IPS-NIHi11 (cell line): ENCODE measurements at places on chromosomes 13 and 19.
A peak's percentile ranks its signal among the peaks of the same experiment; 100 is the strongest.

GRCh38 chr13:90427322-90428272, 919.9 kb upstream of the MIR17HG start:
- no peak for DNase-seq

DNA sequence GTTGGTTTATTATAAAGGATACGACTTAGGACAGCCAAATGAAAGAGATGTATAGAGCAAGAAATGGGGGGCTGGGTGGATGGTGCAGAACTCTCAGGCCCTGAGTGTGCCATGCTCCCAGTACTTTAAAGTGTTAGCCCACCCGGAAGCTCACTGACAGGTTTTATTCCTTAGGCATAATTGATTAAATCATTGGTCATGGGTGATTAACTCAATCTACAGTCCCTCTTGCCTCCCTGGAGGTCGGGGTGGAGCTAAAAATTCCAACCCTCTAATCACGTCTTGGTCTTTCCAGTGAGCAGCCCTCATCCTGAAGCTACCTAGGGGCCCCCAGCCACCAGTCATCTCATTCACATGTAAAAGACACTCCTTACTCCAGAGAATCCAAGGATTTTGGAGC, 9.9 kb upstream of the LEUTX start:
- no peak for DNase-seq

- no peak for DNase-seq
Observed at GRCh38 chr19:2533686-2534422, 57.9 kb downstream of the GADD45B start.

GRCh38 chr19:35135389-35135909, 590 bp upstream of the LGI4 start:
- DNase-seq: peak; percentile 96

DNA sequence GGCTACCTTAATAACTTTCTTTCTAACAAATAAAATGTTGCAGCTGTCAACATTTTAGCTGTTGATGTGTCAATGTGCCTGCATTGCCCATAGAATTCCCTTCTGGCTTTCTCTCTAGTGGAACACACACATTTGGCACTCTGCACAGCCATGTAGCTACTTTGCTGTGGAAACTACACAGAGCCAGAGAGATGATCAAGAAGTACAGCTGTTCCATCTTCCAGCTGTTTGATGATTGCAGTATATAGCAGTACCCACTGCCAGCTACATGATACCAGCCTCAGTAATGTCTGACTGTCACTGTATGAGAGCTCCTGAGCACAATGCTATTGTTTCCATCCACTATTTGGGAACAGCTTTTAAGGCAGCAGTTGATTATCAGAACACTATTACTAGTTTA, 843.0 kb downstream of the PCDH17 start:
- no peak for DNase-seq

- DNase-seq: peak; percentile 91
Observed at GRCh38 chr19:33143897-33144405, 12.0 kb downstream of the WDR88 start.

GRCh38 chr13:112118451-112119064, 51.6 kb downstream of the SOX1 start:
- no peak for DNase-seq

- DNase-seq: no peak
Observed at GRCh38 chr19:51547397-51548212, 16.1 kb upstream of the SIGLEC6 start.

DNA sequence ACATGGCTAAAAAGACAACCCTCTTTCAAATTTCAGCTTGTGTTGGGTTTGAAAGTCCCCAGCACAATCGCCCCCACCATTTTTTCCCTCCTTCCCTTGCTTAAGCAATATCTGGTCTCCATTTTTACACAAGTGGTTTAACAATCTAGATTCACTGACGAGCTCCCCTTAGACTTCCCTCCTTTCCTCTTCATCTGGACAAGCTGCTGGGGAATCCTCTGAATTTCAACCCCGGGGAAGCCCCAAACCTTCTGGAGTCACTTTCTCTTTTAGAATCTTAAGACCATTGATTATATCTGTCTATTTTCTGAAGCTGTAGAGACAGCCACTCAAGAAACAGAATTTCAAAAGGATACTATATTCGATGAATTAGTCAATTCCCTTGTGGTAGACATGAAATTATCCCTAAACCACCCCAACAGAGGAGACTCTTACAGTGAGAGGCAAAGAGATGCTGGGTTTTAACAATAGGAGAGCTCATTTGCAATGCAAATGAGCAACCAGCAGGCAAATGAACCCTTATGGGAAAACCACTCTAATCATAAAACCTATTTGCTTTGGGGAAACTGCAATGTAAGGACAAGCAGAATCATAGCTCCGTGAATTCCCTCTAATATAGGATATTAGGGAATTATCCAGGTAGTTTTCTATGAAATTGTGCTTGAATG, 78.9 kb downstream of the TEX26 start:
- DNase-seq: no peak

DNA sequence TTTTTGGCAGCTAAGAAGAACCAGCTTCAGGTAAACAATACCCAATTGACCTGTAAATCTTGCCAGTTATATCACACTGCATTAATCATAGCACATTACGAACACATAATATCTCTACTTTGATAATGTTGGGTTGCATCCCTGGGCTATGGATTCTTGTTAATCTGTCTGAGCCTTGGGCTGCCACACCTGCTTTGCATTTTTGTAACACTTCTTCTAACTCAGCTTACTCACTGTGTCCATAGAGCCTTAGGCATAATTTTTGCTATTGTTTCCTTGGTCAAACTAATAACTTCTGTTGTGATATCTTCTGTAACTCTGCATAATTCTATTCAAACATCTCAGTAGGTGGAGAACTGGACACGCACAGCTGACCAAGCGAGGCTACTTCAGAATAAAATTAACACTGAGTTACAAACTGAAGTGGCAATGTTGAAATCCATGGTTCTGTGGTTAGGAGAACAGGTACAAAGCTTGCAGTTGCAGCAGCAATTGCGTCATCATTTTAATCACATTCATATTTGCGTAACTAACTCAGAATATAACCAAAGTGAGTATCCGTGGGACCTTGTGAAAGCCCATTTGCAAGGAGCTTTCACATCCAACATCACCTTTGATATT, 6.4 kb downstream of the ZNF350 start:
- no peak for DNase-seq

DNA sequence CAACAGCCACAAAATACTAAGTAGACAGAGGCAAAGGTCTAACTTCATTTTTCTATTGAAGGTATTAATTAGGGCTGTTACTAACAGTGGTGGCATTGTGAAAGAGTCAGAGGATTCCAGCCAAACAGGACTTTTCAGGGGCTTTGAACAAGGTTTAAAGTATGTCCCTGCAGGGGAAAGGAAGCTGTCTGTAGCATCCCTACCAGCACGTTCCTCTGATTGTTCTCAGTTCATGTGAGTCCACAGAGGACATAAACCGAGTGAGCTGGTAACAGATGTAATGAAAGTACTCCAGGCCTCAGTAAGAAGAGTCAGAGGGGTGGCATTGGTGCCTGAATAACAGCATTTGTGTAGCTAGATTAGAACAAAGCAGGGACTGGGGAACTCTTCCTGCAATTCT, 15.3 kb upstream of the SPATA13 start:
- no peak for DNase-seq

- no peak for DNase-seq
Observed at GRCh38 chr19:18559685-18560084, 2.0 kb downstream of the KXD1 start.

GRCh38 chr19:18452386-18452785, 14.5 kb upstream of the ISYNA1 start:
- no peak for DNase-seq

- peak; percentile 57 for DNase-seq
Observed at GRCh38 chr13:98068521-98068920, 74.4 kb upstream of the FARP1 start.

DNA sequence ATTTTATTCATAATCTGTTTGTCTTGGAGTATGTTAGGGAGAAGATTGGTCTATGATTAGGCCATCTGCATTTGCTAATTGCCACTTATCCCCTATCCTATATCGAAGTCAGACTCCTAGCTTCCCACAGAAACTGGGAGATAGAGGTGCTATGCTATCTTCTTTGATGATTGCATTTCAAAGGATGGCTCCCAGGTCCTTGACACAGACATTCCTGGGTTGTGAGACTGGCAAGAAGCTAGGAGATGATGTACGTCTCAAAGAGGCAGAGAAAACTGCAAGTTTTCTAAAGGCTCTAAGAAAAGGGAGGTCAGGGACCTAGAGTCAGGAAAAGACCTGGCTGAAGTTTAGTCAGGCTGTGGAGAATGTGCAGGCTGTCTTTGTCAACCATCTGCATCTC, 1251.9 kb downstream of the PCDH17 start:
- no peak for DNase-seq

- no peak for DNase-seq
Observed at GRCh38 chr13:102972191-102972590, 94.0 kb downstream of the SLC10A2 start.

DNA sequence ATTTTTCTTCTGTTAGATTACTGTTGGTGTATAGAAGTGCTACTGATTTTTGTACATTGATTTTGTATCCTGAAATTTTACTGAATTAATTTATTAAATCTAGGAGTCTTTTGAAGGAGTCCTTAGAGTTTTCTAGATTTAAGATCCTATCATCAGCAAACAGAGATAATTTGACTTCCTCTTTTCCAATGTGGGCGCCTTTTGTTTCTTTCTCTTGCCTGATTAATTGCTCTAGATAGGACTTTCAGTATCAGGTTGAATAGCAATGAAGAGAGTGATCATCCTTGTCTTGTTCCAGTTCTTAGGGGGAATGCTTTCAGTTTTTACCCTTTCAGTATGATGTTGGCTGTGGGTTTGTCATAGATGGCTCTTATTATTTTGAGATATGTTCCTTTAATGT, 5.6 kb upstream of the CD33 start:
- DNase-seq: no peak

GRCh38 chr13:20590561-20590960, 23.6 kb downstream of the IFT88 start:
- DNase-seq: no peak

DNA sequence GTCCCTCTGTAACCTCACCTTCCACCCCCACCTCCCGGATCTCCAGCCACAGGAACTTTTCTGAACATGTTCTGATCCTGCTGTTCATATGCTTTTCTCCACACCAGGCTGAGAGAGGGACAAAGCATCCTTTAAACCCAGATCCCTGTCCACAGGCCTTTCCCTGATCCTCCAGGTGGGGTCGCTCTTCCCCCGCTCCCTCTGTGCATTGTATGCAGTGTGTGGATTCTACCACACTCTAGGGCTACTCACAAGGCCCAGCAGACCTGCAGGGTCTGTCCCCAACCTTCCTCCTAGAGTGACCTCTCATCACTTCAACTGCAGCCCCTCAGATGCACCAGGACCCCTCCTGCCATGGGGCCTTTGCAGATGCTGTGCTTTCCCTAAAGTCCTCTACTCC, 1200.6 kb downstream of the UQCRFS1 start:
- peak; percentile 33 for DNase-seq

- DNase-seq: no peak
Observed at GRCh38 chr13:51557875-51558612, 26.2 kb upstream of the WDFY2 start.

- no peak for DNase-seq
Observed at GRCh38 chr19:18774782-18775444, 16.2 kb downstream of the COMP start.

- peak; percentile 59 for DNase-seq
Observed at GRCh38 chr19:1651568-1652291, 685 bp downstream of the TCF3 start.

DNA sequence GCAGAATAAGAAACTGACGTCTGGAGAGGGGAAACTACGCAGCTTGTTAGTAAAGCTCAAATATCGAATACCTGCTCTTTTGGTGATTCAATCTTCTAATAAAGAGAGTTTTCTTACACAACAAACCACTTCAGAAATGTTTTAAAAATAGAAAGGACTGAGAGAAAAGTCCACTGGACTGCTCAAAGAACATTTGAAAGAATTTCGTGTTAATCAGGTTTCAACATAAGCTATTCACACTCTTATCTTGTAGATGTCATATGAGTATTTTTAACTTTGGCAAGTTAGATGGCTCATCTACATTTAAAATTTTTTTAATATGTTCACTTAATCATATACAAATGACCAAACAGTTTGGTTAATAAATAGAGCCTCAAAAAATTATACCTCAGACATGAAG, 95.6 kb upstream of the FAM216B start:
- DNase-seq: no peak

DNA sequence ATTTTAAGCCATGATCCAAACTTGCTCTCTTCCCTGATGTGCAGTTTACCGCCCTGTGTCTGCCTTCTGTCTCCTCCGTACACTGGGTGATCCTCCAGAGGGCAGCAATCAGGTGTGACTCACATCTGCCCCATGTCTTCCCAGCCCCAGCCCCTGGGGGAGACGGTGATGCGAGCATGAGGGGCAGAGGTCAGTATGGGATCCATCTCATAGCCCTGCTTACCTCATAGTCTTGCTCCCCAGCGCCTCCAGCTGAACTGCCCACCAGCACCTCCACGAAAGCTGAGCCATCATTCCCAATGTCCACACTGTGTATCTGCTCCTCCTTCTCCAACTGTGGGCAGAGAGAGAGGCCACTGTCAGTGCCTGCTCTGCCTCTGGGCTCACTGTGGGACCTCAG, 14.6 kb downstream of the XRCC1 start:
- DNase-seq: peak; percentile 45

DNA sequence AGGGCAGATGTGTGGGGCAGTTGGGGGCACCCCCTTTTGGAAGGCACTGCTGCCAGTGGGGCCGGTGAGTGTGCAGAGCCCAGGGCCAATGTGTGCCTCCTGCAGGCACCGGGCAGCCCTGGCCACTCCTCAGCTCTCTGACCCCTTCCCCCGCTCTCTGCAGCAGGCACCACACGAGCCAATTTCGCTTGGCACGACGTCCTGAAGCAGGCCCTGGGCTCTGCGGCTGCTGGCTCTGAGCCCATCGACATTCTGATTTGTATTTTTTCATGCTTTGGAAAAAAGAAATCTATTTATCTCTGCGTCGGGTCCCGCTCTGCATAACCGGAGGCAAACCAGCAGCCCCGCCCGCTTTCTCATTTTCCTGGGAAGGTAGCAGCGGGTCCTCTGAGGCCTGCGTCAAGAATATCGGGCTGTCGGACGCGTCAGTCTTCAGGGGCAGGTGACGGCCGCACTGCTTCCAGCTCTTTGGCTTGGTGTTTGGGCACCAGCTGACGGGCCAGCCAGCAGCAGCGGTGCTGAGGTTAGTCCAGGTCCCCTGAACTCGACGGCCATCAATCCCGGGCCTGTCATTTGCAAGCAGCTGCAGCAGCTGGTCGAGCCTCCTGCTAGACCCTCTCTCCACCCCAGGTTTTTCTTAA, 134.3 kb downstream of the KDM4B start:
- no peak for DNase-seq

- peak; percentile 42 for DNase-seq
Observed at GRCh38 chr13:50357586-50358118, 342.4 kb downstream of the KCNRG start.
